ENCODE measurements at places on chromosomes 4 and X.

DNA sequence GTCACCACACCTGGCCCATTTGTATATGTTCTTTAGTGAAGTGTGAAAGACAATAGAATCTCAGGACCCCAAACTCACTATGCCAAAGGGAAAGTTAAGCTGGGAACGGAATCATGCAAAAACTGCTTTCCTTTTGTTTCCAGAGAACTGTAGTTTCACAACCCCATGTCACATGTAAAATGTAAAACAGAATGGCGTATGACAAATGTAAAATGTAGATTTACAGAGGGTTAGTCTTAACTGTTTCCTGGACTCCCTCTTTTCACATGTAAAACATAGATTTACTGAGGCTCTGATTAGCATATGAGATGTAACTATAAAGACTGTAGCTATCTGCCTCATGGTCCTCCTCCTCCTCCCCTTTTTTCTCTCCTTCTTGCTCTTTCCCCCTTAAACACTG, 66.3 kb downstream of the ABLIM2 start:
- no peak for DNase-seq

DNA sequence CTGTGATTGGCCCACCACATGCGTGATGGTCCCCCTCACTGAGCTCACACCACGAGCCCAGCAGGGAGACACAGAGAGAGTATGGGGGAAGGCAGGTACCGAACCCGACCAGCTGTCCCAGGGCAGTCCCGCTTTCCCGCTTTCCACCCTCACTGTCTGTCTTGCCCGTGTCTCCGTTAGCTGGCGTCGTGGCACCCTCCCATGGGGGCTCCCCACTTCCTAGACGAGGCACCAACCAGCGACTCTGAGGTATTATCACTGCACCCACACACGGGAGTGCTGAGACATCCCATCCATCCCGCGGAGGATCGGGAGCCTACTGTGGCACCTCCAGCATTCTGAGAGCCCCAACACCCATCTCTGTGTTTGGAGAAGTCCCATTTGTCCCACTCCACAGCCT, 43.0 kb upstream of the NHSL2 start:
- DNase-seq: no peak

DNA sequence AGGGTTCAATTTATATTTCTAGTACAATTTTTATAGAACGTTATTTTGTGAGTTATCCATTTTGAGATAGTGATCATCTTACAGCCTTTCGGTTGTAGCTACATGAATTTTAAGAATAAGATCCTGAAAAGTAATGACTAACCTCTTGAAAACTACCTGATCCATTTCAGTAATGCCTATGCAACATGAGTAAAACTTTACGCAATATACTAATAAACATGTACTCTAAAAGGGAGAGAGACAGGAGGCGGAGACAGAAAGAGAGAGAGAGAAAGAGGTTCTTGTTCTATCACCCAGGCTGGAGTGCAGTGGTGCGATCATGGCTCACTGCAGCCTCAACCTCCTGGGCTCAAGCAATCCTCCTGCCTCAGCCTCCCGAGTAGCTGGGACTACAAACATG, 816.1 kb downstream of the CCSER1 start:
- no peak for DNase-seq

DNA sequence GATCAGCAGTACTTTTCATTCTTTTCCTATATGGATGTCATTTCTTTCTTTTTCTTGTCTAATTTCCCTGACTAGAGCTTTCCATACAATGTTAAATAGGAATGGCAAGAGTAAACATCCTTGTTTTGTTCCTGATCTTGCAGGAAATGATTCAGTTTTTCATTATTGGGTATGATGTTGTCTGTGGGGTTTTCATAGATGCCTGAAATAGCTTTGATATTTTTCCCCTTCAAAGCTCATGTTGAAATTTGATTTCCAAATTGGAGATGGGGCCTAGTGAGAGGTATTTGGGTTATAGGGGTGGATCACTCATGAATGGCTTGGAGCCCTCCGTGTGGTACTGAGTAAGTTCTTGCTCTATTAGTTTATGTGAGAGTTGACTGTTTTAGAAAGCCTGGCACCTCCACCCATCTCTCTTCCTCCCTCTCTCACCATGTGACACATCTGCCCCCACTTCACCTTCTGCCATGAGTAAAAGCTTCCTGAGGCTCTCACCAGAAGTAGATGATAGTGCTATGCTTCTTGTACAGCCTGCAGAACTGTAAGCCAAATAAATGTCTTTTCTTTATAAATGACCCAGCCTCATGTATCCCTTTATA, 22.3 kb upstream of the VSIG1 start:
- DNase-seq: no peak

GRCh38 chr4:185394568-185395237, 1.0 kb downstream of the LRP2BP start:
- DNase-seq: no peak

GRCh38 chrX:19775830-19776485, 111.4 kb downstream of the SH3KBP1 start:
- DNase-seq: no peak

- no peak for DNase-seq
These were observed 30.5 kb downstream of the F11 start for GRCh38 chr4:186296481-186296880.

DNA sequence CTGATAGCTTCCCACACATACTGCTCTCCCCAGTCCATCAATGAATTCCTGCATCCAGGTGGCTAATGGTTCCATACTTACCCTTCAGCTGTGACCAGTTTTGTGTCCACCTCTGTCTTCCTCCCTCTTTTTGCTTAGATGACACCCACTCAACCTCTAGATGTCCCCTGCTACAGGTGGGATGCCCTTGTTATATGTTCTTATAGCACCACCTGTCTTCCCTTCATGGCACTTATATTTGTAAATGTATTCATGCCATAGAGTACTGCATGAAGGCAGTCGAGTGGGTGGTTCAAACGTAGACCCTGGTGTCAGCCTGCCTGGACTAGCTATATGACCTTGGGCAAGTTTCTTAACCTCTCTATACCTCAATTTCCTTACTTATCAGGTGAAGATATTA, 6.5 kb upstream of the USP46 start:
- no peak for DNase-seq

DNA sequence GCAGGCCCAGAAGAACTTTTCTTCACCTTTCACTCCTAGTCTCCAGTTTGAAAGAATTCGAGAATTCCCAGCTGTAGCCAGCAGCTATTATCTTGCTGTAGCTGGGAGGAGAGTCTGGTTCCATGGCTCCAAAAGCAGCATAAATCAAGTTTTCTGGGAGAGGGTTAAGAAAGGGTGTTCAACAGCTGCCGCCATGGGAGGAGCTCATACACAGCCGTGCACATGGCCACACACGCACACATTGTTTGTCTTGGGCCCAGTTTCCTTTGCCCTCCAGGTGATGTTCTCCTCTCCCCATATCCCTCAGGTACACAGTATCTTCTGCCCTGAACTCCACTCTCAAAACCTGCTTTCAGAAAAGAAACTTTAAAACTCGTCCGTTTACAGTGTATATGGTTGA, 4.1 kb upstream of the GPC3 start:
- no peak for DNase-seq

DNA sequence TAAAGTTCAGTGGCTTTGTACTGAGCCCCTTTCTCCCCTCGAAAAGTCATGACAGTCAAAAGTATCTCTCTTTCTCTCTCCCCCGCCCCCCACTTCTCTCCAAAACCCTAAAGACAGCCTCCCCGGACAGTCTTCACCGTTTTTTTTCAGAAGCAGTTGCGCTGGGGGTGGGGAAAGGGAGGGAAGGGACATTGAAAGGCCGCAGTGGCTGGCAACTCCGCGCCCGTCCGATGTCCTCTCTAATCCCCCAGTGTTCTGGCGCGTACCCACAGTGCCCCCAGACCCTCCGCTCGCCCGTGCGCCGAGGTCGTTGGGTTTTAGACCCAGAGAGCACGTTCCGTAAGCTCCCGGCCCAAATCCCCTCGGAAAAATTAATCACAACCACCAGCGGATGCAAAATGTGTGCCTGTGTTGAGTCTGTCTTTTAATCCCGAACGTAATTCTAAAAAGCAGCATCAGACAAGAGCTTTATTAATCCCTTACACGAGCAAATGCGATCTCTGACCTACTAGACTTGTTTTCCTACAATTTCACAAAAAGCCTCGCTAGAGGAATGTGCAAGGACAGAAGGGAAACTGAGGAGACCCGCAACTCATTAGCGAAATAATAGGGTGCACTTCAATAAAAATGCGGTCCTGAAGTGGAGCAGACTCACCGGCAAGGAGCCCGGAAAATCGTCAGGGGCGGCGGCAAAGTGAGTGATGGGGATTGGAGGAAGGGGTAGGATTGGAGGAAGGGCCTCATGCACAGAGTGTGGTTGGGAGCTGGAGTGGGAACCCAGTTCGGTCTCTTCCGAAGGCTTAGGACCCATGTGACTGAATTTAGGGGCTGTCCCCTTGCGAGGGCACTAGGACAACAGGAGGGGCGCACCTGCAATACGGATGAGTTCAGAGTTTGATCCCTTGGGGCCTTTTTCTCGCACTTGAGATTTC, 12.2 kb upstream of the PRDM8 start:
- no peak for DNase-seq
